ENCODE measurements at places on chromosomes 1 and 21.

- peak; percentile 5 for DNase-seq
Observed at GRCh38 chr1:72845381-72845780, 563.0 kb upstream of the NEGR1 start.

DNA sequence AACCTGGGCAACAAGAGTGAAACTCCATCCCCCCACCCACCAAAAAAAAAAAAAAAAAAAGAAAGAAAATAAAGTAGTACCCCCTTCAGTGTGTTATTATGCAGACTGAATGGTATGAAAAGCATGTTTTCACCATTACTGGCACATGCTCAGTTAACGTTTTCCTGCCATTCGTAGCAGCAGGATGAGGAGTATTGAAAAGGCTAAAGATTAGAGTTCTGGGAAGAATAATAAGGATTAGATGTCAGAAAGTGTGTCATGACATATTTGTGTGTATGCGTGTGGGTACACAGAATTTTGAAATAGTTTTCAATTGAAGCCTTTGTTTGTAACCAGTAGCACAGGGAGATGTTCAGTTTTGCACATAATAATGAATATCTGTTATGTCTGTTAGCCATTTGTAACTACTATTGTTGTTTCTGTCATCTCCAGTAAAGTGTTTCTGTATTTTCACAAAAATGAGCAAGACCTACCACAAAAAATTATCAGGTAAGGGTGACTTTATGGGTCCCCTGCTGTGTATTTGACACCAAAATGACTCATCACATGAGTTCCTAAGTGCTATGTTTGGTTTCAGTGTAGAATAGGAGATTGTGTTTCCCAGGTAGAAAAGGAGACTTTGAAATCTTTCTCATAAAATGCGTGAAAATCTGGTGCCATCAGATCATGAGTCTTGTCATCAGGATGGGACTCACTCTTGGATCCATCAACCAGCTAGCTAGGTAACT lies 358.9 kb downstream of the DISC1 start:
- no peak for DNase-seq

DNA sequence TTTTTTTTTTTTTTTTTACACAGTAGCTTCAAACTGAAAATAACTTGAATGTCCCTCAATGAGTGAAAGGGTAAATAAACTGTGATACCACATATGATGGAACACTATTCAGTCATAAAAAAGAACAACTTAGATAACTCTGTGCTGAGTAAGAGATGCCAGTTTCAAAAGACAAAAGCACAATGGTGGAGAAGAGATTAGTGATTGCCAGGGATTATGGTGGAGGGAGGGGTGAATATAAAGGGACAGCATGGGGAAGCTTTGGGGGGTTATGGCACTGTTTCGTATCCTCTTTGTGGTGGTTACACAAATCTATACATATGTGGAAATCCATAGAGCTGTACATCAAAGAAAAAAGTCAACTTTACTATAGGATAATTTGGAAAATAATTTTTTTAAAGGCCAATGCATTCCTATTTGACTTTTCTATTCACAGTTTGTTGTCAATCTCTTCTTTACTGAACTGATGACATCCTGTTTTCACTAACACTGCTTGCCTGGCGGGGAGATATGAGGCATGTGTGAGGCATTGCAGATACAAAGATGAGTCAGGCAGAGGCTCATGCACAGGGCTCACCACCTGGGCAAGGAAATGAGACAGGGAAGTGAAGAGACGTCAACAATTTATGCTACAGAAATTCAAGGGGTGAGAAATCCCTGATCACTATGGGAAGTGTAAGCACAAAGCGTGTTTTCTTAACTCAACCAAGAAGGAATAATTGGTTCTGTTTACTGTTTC lies 302.7 kb downstream of the DUSP10 start:
- DNase-seq: no peak

DNA sequence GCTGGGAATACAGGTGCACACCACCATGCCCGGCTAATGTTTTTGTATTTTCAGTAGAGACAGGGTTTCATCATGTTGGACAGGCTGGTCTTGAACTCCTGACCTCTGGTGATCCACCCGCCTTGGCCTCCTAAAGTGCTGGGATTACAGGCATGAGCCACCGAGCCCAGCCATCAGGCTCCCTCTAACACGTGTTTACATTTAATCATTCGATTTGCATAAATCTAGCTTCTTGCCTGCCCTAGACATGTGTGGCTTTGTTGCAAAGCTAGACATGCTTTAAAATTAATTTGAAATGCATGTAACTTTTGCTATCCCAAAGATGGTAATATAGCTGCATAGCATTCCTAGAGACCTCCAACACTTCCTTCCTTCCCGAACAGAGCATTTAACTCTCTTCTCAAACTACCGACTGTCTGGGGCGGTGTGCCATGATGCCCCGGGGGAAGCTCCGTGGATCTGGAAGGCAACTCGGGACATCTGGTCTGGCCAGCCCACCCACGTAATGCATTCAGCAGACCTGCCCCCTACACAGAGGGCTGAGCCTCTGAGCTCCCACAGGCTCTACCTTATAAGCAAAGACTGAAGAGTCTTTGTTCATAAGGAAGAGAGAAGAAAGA lies 34.6 kb upstream of the NID1 start:
- no peak for DNase-seq

- no peak for DNase-seq
Observed at GRCh38 chr1:17617787-17618557, 78.5 kb downstream of the ARHGEF10L start.

- DNase-seq: no peak
Observed at GRCh38 chr1:10160173-10160572, 50.2 kb upstream of the KIF1B start.

DNA sequence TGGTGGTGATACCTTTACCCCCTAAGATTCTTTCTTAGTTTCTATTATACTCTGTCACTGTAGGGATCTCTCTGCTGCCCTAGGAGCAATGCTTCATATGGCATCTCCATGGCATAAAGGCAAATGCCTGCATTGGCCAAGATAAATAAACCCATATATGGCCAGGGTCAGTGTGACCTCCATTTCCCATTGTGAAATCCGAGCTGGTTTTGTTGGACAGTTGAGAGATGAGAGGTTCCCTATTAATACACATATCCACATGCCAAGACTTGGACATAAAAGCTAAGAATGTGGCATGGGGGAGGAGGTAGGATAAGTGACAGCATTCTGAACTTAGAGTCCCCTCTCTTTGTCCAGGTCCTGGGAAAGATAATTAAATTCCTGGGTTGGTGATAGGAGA lies 1.4 kb downstream of the TPM3 start:
- no peak for DNase-seq

DNA sequence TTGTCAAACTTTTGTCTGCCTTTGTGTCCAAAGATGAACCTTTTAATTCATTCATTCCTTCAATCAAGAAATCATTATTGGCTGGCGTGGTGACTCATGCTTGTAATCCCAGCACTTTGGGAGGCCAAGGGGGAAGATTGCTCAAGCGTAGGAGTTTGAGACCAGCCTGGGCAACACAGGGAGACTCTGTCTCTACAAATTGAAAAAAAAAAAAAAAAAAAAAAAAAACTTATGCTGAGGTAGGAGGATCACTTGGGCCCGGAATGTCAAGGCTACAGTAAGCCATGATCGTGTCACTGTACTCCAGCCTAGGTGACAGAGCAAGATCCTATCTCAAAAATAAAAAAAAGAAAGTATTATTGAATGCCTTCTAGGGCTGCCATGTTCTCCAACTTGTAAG lies 51.3 kb upstream of the CXADR start:
- no peak for DNase-seq

DNA sequence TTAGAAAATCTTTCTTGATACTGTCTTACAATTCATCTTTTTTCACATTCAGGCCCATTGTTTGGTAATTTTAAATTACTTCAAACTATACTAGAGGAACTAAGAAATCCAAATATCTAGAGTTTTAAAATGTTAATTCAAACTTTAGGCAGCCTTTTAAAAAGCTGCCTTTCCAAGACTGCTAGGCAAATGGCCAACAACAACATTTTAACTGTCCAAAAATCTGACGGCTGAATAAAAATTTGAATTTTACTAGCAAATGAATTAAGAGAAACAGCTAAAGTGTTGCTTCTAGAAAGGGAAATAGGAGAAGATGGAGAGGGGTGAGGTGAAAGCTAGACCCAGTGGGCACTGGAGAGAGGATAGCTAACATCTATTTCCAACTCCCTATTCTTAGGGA lies 17.2 kb downstream of the DPYD start:
- peak; percentile 55 for DNase-seq

DNA sequence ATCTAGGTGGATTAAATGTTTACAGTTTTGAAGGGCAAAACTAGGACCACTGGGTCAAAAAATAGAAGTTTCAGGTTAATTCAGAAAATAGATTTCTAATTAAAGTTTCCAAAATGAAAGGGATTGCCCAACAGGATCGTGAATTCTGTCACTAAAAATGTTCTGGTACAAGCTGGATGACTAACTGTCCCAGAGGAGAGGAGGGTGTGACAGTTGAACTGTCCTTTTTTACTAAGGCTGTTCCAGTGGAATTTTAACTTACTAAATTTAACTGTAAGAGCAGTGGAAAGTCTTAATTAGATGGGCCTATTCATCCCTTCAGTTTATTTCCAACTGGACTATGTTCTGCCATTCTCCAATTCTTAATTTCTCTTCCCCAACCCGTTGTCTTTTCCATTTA lies 7.2 kb downstream of the SNX7 start:
- no peak for DNase-seq

- no peak for DNase-seq
Observed at GRCh38 chr1:201885531-201886075, 3.1 kb upstream of the SHISA4 start.

- no peak for DNase-seq
Observed at GRCh38 chr1:60875138-60875537, 207.2 kb upstream of the NFIA start.

- no peak for DNase-seq
Observed at GRCh38 chr1:228272331-228272791, 64.5 kb downstream of the OBSCN start.

GRCh38 chr1:73273886-73274285 lies 924.1 kb downstream of the LRRIQ3 start:
- no peak for DNase-seq

DNA sequence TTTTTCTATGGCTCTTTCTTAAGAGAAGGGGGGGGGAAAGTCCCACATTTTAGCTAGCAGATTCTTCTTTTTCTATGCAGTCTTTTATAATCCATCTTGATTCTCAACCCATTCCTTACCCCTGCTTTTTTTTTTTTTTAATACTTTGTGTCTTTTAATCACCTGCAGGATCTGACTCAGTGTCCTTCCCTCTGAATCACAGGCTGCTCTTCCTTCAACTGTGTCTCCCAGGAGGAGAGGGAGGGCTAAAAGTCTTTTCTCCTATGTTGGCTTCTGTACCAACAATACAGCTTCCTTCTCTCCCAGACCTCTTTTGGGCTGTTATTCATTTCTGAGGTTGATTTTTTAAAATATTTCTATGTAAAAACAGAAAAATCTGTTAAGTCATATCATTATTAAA lies 686.2 kb downstream of the ADGRL2 start:
- no peak for DNase-seq

DNA sequence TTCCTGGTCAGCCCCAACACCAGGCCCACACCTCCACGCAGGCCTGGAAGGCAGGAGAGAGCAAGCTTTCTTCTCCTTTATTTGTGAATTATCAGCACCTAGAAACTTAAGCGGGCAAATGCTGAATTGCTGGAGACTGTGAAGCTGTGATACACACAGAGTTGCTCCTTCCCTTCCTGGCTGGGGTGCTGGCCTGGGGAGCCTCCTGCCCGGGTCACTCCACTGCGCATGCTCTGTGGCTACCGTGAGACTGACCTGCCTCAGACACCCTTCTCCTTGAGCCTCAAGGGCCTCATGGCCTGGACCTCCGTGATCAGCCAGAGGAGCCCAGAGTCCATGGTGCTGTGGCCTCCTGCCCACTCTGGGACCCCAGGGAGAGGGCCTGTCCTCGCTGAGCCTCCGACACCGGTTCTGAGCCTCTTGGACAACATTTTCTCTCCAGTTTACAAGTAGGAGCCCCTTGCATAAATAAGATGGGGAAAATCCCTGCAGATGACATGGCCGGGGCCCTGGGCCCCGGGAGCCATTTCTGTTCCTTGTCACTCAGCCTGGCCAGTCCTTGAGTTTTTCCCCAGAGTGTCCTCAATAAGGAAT lies 18.0 kb downstream of the AGPAT3 start:
- DNase-seq: no peak

DNA sequence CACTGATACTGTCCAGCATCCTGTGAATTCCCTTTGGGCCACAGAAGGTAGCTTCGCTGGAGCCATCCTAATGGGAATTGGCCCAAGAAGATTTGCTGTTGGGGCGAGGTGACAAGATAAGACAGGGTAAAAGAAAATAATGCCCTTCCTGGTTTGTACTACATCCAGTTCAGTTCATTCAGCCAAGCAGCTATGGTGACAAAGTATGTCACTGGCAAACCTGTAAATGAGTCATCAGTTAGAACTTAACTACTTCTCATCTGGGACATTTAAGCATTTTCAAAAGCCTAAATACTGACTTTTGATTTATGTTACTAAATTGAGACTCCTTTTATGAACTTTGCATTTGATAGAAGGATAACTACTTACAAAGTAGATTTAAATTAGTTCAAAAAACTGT lies 54.2 kb downstream of the WDR64 start:
- no peak for DNase-seq

GRCh38 chr1:65407877-65408276 lies 12.6 kb upstream of the LEPR start:
- DNase-seq: no peak

All from astrocyte of the cerebellum (primary cell).